Activated CD4-positive, alpha-beta T cell treated with anti-CD3 and anti-CD28 coated beads, Interleukin-2, amount 50 U/mL, for 16 hours (primary cell): ENCODE measurements at places on chromosomes 7 and 10.

GRCh38 chr7:107726356-107727130 is 17.4 kb upstream of the CBLL1 start:
- no peak for DNase-seq

DNA sequence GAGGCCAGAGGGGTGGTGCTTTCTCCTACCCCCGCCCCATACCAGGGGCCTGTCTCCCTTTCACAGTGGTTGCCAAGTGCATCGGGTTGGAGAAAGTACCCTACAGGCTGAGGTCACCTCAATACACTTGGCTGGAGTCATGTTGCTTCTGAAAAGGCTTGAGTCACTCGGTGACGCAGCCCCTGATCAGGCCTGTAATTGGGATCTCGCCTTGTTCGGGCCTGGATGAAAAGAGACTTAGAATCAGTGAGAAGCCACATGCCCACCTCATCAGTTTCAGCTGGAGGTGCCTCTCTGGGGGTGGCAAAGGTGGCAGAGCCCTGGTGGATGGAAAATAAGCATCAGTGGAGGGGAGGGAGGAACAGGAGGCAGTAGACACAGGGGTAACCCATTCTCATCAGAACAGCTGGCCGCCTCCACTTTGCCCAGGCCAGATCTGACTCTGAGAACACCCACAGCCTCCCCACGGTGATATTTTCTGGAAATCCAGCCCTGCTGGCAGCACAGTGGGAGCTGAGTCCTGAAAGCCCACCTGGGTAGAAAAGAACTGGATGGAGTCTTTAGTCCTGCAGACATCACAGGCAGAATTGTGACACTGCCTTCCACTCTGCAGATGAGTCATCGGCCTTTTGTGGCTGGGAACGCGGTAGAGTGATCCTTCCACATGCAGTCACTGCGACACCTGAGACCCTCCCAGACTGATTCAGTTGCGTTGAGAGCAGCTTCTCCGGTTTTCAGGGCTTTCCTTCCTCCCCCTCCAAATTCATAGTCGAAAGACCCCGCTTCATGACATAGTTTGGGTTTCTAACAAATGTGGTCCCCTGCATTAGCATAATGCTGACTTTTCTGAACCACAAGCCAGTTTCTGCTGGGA is 108.0 kb downstream of the GRK5 start:
- DNase-seq, result peak; percentile 86

DNA sequence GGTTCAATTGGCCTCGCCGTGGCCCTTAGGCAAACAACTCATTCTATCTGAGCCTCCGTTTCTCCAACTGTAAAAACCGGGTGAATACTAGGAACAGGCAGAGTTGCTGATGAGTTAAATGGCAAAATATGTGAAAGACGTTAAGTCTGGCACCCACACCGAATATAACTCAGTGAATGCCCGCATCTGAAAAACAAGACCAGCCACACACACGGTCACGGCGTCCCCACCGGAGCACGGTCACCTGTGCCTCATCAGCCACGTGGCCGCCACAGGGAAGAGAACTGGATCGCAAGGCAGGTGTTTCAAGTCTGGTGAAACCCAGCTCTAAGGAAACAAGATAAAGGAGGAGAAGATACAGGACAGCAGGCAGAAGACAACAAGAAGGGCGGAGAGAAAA is 20.4 kb downstream of the PRKAG2 start:
- no peak for DNase-seq

DNA sequence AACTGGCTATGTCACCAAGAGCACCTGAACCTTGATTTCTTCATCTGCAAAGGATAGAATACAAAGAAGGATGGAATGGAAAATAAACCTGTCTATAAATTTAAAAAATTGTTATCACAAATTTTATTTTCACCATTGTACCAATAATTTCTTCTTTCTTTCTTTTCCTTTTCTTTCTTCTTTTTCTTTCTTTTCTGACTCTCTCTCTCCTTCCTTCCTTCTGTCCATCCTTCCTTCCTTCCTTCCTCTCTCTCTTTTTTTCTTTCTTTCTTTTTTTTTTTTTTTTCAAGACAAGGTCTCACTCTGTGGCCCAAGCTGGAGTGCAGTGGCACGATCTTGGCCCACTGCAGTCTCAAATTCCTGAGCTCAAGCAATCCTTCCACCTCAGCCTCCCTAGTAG is 36.6 kb upstream of the SORBS1 start:
- DNase-seq, result no peak

- DNase-seq, result no peak
Measured at GRCh38 chr10:10205906-10206305, 811.8 kb upstream of the CELF2 start.

DNA sequence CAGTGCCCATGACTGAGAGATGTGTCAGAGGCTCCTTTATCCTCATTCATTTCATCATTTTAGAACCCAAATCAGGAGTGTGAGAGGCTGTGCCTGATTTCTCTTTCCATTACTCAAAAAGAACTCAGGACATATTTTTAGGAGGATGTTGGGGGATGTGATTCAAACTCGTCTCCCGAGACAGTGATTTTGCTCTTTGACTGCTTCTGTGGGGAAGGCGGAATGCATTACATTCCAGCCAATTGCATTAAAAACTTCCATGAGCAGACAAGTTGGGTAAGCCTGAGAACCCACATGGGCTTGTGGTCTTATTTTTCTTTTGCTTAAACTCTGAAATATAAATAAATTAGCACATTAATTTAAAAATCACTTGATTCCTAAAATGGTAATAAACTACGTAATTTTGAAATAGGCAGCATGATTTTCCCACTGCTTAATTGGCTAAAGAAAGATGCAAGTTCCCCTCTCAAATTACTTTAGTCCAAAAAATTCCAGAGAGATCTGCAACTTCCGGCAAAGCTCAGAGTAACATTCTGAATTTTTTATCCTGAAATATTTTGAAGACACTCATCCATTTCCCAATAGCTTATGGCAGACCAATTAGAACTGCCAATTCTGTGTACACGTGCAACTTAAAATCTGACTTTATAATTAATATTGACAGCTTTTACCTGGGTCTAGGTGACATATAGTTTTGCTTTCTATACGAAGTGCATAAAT is 185.6 kb downstream of the C7orf25 start:
- DNase-seq, result no peak

GRCh38 chr7:106060394-106060920 is 51.7 kb downstream of the SYPL1 start:
- DNase-seq, result no peak
